ENCODE measurements at places on chromosomes 11 and 22.

- DNase-seq: no peak
Measured at GRCh38 chr22:40817737-40818136, 1.4 kb downstream of the SLC25A17 start.

GRCh38 chr22:24361976-24362646 lies 65.3 kb upstream of the ADORA2A start:
- no peak for DNase-seq

- DNase-seq: no peak
Measured at GRCh38 chr11:84310268-84310667, 1024.1 kb upstream of the CCDC90B start.

- no peak for DNase-seq
Measured at GRCh38 chr11:31247321-31247720, 122.2 kb downstream of the DCDC1 start.

DNA sequence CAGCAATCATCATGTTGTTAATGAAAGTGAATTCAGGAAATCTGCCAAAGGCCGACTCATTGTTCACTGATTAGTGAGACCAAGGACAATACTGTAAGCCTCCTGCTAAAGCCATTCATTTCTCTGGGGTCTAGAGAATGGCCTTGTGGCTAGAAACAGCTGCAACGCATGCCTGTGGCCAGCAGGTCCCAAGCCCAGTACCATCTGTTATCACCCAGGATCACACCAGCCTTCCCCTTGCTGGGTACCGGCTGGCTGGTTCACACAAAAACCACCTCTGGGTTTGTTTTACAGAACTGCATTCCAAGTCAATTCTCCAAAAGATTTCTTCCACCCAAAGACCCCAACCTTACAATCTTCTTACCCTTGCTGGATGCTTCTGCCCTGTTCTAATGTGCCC lies 1.1 kb downstream of the PLAAT5 start:
- no peak for DNase-seq

- DNase-seq: no peak
Measured at GRCh38 chr11:26150031-26150430, 181.9 kb upstream of the ANO3 start.

- DNase-seq: no peak
Measured at GRCh38 chr11:134072844-134073243, 4.0 kb downstream of the JAM3 start.

DNA sequence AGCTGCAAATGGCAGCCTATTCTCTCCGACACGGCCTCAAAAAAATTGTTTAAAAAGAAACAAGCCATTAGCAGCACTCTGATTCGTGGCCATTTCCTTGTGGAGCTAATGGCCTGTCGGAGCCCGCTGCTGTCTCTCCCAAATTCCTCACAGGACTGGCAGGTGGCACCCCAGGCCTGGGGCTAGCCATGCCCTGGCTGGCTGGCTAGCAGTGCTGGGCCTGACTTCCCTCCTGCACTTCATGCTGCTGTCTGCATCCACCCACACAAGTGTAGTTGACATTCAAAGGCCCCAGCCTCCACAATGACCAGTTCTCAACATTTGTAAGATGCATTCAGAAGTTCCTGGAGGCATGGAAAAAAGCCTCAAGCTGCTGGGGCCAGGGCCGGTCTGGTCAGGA lies 61.5 kb downstream of the SMCO4 start:
- no peak for DNase-seq

GRCh38 chr11:92880381-92880780 lies 89.1 kb upstream of the MTNR1B start:
- DNase-seq: no peak

DNA sequence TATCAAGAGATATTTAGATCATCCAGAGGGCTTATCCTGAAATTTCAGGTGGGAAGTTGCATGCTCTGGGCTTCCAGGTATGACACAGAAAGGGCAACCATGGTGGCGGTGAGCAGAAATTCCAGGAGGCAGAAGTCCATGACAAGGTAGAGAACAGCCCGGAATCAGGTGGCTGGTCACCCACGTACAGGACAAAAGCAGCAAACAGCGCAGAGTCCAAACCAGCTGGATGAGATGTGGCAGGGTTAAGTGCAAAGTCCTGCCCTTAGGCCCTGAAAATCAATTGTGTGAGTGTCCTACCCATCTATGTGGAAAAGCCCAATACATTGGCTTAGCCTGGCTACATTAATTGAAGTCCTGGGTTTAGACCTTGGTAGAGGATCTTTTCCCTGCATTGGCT lies 11.6 kb downstream of the PPFIBP2 start:
- DNase-seq: no peak

GRCh38 chr22:42432020-42432596 lies at the start of gene NFAM1:
Gene NFAM1 (minus strand): TSS chr22:42432403. CDS start chr22:42432357, 46 bp downstream.
- no peak for DNase-seq

DNA sequence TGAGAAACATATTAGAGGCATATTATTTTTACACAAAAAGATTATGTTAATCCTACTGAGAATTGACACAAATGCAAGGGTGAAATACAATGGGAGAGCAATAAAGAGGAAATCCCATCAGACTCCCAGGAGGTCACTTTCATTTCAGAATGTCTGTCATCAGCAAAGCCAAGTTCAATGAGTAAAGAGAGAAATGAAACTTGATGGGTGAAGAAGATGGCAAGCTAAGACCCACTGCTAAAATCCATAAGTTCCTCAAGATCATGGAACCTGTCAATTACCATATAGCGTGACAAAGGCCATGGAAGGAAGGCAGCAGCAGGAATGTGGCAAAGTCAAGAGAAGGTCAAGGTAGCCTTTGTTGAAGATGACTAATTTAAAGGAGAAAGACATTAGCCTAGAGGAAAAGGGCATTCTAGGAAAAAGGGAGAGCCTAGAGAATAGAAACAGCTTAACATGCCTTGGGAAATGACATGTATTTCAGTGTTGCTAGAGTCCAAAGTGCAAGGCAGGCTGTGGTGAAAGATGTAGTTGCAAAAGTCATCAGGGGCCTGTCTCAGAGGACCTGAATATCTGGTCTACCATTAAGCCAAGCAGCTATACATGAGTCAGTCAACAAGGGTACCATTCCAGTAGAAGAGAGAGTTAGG lies 43.1 kb downstream of the FAM168A start:
- no peak for DNase-seq

DNA sequence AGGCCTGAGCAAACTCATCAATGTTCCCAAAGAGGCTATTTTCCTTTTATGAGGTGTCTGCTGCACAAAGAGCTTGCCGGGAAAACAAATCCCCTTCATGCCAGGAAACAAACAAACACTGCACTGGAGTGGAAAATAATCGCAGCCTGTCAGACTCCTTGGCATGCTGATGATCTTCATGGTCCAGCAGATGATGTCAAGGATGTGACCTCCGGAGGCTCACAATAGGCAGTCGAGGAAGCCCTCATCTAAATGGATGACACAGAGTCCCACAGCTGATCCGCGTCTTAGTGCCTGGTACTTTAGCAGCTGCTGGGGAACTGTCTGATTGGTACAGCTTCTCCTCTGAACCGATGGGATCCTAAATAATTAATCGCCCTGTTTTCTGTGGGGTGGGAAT lies 187.6 kb downstream of the TENM4 start:
- DNase-seq: no peak

- DNase-seq: no peak
Measured at GRCh38 chr11:123427405-123427804, 2.7 kb upstream of the GRAMD1B start.
